ENCODE measurements at places on chromosomes 5 and 9. TPM values are rescaled to one million over a fixed set of nuclear protein-coding genes. Genes with fewer than 3 reads are reported as not detected.

GRCh38 chr5:75199946-75200345 lies 36.7 kb downstream of the ANKRD31 start:
- DNase-seq: no peak

- DNase-seq: no peak
Measured at GRCh38 chr5:156640691-156641241, 209.3 kb upstream of the PPP1R2B start.

GRCh38 chr5:99369797-99370593 lies 441.2 kb upstream of the CHD1 start:
- DNase-seq: no peak

DNA sequence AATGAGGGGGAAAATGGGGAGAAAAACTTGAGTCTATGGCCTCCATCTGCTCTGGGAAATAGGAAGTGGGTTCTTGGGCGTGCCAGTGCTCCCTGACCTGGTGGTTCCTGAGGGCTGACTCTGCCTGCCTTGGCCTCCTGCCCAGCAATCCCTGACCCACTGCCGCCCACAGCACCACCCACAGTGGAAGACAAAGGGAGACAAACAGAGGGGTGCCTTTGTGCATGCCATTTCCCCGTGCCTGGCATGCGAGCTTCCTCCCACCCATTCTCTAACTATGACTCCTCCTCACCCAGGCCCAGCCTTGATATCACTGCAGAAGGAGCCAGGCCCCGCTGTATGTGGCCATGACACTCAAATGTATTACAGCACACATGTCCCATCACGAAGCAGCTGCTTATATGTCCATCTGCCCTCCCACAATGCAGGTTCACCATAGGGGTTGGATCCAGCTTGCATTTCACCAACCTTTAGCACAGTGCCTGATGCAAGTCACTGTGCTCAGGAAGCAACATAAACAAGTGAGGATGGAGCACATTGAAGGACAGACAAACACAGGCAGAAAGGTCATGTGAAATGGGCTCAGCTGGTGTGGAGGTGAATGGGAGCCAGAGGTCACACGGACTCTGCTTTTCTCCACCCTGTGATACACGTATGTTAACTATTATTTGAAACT lies 84.4 kb downstream of the ADRB2 start:
- DNase-seq: peak; percentile 56

DNA sequence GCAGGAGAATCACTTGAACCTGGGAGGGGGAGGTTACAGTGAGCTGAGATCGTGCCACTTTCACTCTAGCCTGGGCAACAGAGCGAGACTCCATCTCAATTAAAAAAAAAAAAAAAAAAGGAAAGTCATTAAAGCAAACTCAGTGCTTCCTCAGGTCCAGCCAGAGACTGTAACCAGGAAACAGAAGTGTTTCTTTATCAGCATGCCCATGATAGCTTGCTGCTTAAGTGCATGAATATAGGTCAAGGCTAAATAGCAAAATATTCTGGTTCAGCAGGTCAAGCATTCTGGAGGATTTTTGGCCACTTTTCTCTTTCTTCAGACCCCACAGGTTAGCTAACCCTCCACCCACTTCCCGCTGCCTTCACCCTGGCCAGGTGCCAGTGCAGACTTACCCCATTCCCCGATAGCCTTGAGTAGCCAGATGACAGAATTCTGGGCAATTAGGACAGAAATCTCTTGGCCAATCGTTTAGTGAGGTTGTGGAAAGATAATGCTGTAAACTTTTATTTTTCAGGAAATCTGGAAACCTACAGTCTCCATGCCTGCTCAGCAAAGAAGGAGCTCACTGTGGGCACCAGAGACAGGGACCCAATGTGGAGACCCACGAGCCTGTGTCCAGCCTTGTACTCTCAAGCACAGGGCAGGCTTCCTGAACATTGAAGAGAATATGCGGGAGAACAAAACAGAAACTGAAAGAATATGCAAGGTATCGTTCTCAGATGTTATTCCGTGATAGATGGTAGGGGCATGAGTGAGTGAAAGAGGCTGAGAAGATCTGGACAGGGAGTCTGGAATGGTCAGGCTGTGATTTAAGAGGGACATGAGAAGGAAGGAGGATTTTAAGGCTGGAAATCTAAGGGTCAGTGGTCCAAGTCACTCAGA lies 4.2 kb upstream of the UGT3A2 start:
- no peak for DNase-seq

- no peak for DNase-seq
Measured at GRCh38 chr9:87587356-87587745, 89.7 kb downstream of the DAPK1 start.

DNA sequence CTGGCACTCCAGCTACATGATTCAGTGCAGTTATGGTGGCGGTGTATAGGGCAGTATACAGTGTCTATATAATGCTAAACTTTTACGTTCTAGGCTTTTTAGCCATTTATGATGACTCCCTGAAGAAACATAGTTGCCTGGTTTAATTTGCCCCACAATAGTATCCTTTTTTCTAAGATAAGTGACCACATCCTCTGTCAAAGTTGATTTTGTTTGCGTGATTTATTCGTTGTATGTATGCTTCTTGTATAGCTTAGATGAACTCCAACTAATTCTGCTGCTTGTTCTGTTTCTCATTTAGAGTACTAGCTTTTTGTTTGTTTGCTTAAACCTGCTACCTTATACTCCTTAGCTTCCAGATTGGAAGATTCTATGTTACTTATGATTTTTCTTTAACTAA lies 83.6 kb downstream of the ERMP1 start:
- DNase-seq: no peak

DNA sequence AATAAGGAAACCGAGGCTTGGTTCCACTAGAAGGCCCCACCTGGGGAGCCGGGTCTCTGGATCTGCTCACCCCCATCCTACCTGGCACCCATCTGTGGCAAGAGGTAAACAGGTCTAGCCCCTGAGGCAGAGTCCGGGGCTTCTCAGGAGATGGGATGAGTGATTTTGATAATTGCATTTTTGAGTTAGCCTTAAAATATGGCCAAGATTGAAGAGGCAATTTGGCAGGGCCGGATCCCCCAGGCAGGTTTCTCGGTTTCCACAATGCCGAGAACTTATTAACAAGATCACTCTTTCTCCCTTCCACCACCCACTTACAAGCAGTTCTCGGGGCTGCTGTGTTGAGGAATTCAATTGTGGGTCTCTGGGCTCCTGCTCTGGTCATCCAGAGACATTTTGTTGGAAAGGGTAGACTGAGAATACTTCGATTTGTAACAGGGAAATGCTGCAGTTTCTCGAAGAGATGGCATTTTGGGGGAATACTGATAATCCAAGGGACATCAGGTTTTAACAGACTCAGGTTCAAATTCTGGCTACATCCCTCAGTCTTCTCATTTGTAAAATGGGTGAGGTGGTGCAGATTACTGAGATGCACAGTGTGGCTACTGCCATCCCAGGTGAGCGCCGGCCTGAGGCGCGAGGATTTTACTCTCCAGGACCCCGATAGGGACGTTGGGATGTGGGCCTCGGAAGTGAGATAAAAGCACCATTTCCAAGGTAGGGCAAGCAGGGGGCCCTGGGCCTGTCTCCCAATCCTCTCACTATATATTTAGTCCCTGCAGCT lies 194.2 kb downstream of the CDK5RAP2 start:
- no peak for DNase-seq

DNA sequence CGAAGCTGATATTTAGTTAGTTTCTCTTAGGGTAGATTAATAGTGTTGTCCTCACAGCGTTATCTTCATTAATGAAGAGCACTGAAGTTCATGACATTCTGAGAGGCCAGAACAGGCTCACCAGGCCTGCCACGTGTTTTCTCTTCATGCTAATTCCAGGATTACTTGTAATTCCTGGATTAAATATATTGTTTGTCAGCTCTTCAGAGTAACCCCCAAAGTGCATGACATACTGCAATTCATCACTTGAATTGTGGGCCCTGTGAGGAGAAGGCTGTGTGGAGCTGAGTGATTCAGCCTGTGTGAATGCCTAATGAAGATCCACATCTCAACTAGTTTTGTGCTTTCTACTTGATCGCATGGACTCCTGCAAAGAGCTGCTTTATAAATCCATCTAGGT lies 401.0 kb upstream of the ADAMTSL1 start:
- DNase-seq: no peak

- DNase-seq: no peak
Measured at GRCh38 chr9:88802533-88802932, 188.7 kb upstream of the S1PR3 start.

GRCh38 chr9:128204858-128205257 lies 1.7 kb downstream of the DNM1 start:
- no peak for DNase-seq

- DNase-seq: no peak
Measured at GRCh38 chr9:134666831-134667230, 25.2 kb downstream of the COL5A1 start.

DNA sequence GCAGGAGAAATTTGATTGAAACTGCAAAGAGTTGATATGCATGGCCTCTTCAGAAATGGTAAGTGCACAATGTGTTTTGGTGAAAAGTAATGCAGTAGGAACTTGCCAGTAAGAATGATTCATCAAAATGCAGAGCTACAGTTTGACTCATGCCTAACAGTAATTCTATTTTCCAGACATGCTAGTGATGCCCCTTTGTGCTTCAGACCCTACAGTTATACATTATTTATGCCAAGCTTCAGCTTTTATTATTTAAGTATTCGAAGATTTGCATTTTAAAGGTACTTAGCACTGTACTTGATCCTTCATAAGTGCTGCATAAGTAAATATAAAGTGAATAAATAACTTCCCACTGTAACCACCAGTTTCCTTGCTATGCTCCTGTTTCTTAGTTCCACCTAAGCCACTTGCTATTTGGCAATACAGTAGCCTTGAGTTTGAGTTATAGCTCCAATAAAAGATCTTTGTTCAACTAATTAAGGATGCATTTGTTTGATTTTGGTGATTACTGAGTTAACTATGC lies 3.6 kb upstream of the SPATA31E1 start:
- DNase-seq: peak; percentile 43

DNA sequence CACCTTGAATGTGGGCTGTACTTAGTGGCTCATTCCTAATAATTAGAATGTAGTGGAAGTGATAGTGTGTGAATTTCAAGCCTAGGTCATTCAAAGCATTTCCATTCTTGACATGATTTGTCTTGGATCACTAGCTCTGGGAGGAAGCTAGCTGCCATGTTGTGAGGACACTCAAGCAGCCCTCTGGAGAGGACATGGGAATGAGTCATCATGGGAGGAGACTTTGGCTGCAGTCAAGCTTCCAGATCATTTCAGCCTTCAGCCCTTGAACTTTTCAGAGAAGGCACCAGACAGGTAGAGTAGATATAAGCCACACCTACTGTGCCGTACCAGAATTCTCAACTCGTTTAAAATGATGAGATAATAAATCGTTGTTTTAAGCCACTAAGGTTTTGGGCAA lies 506.9 kb downstream of the ZNF608 start:
- no peak for DNase-seq

DNA sequence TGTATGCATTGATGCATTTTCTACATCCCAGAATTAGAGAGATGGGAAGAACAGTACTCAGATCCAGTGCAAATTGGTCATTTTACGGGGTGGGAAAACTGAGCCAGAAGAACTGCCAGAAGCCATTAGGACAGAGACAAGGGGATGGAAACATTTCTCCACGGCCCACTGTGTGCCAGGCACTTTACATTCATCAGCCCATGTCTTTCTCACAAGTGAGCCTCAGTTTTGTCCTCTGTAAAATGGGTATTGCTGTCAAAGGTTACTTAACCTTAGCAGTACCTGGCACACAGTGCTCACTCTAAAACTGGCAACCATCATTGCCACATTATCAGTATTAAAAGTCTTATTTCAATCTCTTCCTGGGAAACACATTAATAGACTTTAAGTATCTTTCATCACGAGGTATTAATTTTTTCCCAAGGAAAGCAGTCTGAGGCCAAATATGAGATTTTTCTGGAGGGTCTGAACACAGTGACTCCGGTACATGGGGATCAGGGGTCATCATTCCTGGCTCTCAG lies 5.2 kb downstream of the DUSP1 start:
- DNase-seq: no peak

DNA sequence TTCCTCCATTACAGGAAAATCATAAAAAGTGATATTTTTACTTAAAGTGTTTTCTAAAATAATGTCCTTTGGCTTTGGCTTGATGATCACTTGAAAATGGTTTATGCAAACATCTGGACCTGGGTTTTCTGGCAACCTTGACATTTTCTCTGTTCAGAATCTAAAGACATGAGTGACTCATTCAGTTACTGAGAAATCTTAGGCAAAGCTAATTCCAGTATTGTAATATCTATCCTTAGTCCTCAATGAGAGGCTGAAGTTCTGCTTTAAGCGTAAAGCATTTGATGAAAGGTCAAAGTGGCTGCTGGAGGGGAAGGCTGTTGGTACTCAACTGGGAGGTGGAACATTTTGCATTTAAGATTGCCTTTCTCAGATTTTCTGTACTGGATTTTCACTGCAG lies 2.3 kb downstream of the MAN2A1 start:
- no peak for DNase-seq

DNA sequence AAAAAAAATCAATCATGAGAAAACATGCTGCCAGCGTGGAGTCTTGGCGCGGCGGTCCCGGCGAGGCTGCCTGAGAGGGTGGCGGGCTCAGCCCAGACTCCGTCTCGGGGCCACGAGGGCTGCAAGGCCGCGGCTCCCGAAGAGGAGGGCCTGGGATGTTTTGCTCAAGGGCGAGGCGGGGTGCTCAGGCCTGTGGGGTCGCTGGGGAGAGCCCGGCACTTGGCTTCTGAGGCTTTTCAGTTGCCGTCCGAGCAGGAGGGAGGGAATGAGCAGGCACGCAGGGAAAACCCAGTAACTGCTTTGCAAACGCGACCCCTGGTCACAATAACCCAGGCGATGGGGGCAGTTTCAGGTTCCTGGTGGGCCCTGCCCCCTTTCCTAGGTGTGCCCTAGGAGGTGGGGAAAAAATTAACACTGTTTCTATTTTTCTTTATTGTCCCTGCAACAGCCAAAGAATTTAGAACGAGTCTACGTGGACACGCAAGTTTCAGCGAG lies 3.2 kb upstream of the IRX2 start:
- no peak for DNase-seq

- no peak for DNase-seq
Measured at GRCh38 chr9:4997196-4997595, 12.1 kb downstream of the JAK2 start.

- DNase-seq: no peak
Measured at GRCh38 chr5:163478126-163478981, 17.9 kb downstream of the HMMR start.

GRCh38 chr5:142280066-142281007 lies 44.5 kb downstream of the SPRY4 start:
- no peak for DNase-seq

GRCh38 chr5:14195588-14195987 lies 52.4 kb downstream of the TRIO start:
- no peak for DNase-seq

GRCh38 chr9:86452201-86452828 lies 98.1 kb upstream of the TUT7 start:
- DNase-seq: no peak

GRCh38 chr5:14816999-14817761 lies 54.4 kb downstream of the ANKH start:
- DNase-seq: no peak

GRCh38 chr5:124867137-124867704 lies 120.8 kb upstream of the ZNF608 start:
- no peak for DNase-seq

SLC27A4 gene
- total RNA-seq: 39.4 TPM

PCDHA11 gene
- total RNA-seq: 1.2 TPM

LHX6 gene
- 0.07 TPM for total RNA-seq

GPX3 gene
- 5.5 TPM for total RNA-seq

HTR4 gene
- total RNA-seq: not detected

IL5 gene
- not detected for total RNA-seq

OR1N1 gene
- total RNA-seq: not detected

Measured in kidney epithelial cell (primary cell).